ENCODE measurements at places on chromosomes 5 and 9.

DNA sequence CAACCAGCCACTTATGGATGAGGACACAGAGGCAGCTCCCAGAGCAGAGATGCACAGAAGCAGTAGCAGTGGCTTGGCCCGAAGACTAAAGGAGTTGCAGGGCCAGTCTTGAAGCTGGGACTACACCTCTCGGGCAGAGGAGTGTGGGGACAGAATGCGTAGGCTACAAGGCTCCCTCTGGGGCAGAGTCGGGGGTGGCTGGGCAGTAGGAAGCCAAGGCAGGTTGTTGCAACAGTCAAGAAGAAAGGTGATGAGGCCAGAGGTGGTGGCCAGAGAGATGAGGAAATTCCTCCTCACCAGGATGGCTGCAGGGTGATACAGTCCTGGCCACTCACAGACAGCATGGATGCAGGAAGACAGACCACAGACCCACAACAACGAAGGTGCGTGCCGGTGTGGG lies 4.9 kb upstream of the N4BP3 start:
- no peak for DNase-seq

- no peak for DNase-seq
These were observed 54.0 kb downstream of the NSUN2 start for GRCh38 chr5:6578676-6579343.

DNA sequence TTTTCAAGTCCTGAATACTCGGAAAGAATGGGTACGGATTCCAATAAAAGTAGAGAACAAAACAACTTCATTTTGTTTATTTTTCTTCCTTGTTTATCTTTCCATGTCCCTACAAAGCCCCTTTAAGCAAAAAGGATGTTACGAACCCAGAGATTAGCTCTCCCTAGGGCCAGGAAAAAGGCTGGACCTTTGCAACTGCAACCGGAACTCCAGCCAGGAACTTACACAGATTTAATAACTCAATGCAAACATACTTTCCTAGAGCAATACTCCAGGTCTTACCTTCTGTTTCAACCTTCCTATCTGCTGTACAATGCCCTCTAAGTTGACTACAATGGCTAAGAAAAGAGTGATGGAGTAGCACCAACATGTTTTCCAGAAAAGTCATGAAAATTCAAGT lies 7.0 kb downstream of the DENND1A start:
- no peak for DNase-seq

GRCh38 chr5:172097356-172097755 lies 90.7 kb downstream of the STK10 start:
- DNase-seq: no peak

- DNase-seq: no peak
These were observed 55.8 kb upstream of the SHC3 start for GRCh38 chr9:89234205-89235067.

GRCh38 chr5:32489791-32490562 lies 45.4 kb upstream of the ZFR start:
- DNase-seq: peak; percentile 74

GRCh38 chr5:150001660-150002486 lies 1.3 kb downstream of the HMGXB3 start:
- DNase-seq: peak; percentile 57

DNA sequence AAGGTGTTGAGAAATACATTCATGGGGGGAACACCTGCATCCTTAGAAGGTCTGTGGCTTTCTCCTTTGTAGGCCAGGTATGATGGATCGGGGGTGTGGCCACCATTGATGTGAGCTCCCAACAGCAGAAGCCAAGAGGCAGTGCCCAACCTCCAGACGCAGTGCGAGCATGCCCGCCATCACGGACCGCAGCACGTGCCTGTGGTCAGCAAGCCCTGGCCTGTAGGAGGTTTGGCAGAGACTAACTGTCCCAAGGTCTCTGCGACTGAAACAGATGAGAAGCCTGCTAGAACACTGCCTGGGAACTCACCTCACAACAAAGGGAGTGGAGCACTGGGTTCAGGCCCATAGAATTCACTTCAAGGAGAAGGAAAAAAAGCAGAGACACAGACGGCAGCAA lies 31.9 kb upstream of the ZNF354A start:
- no peak for DNase-seq

- DNase-seq: no peak
These were observed 740.2 kb downstream of the TLR4 start for GRCh38 chr9:118444403-118444802.

DNA sequence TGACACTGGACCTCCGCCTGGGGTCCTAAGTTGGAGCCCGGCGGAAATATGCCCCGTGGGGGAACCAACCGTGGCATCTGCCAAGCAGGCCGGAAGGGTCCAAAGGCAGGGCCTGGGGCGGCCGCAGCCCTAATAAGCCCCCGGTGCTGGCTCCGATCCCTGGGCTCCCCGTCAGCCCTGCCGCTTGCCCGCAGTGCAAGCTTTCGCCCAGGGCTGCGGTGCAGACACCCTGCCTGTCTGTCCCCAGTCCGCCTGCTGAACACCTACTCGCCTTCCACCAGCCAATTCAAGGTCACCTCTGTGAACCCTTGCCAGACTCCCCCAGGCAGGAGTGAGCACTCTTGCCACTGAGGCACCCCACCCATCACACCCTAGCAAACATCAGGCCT lies 502 bp upstream of the PTGR1 start:
- no peak for DNase-seq

GRCh38 chr5:170501931-170502330 lies 1.9 kb upstream of the KCNIP1 start:
- no peak for DNase-seq

GRCh38 chr9:94983552-94983951 lies 257.1 kb downstream of the AOPEP start:
- DNase-seq: no peak

DNA sequence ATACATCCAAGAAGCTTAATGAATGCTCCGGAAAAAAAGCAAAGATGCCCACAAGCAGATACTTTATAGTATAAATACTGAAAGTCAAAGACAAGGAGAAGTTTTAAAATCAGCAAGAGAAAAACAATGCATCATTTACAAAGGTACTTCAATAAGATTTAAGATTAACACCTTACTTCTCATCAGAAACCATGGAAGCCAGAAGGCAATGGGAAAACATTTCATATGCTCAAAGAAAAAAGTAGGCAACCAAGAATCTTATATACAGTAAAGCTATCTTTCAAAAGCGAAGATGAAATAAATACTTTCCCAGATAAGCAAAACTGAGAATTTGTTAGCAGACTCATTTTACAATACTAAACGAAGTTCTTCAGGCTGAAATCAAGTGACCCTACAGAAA lies 51.1 kb downstream of the ABHD17B start:
- no peak for DNase-seq

GRCh38 chr5:35087991-35088390 lies 40.2 kb upstream of the AGXT2 start:
- peak; percentile 73 for DNase-seq

- no peak for DNase-seq
These were observed 290.6 kb upstream of the PANK3 start for GRCh38 chr5:168869615-168870227.

DNA sequence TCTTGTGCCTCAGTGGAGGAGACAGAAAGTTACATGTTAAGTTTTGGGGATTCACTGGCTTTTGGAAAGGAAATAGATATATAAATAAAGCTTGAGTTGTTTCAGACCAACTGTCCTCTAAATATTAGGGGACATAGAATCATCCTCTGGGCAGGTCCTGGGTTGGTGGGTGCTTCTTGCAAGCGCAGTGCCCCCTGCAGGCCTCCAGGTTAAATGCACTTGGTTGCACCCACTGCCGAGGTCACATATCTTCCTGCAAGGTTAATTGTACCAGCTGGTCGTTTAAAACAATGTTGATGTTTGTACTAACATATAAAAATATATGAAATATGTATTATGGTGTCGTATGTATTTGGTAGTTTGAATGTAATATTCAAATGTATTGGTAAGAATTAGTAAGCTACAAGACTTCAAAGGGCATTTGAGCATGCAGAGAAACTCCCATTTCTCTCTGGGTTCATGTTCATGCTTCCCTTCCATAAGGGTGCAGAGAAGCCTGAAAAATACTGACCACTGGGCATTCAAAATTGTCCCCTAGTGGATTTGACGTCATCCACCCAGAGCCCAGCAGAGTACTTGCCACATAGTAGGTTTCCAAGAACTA lies 87.0 kb downstream of the ZNF618 start:
- peak; percentile 39 for DNase-seq

DNA sequence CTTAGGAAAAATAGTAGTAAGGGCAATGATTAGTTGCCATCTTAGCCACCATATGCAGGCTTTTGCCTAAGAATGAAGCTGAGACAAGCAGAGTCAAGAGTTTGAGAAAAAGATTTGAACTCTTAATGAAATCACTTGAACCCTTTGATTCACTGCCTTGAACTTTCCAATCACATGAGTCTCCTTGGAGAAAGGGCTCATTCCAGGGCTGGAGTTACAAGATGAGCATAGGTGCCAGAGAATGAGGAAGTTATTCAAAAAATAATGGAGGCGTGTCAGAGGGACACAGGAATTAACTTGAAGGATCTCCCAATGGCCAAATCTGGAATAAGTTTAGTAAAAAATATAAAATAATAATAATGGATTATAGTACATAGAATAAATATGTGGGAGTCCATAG lies 35.3 kb downstream of the MAT2B start:
- DNase-seq: no peak

DNA sequence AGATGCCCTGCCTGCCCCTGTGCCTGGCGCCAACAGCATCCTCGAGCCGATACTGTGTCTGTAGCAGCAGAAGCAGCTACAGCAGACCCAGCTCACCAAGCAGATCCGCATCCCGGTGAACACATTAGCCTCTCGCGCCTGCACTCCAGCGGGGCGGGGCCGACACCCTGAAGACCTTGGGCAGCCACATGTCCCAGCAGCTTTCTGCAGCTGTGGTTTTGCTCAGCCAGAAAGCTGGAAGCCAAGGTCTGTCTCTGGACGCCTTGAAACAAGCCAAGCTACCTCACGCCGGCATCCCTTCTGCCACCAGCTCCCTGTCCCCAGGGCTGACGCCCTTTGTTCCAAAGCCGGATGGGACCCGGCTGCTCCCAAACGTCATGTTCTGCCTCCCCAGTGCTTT lies 59.6 kb downstream of the ACTBL2 start:
- no peak for DNase-seq

DNA sequence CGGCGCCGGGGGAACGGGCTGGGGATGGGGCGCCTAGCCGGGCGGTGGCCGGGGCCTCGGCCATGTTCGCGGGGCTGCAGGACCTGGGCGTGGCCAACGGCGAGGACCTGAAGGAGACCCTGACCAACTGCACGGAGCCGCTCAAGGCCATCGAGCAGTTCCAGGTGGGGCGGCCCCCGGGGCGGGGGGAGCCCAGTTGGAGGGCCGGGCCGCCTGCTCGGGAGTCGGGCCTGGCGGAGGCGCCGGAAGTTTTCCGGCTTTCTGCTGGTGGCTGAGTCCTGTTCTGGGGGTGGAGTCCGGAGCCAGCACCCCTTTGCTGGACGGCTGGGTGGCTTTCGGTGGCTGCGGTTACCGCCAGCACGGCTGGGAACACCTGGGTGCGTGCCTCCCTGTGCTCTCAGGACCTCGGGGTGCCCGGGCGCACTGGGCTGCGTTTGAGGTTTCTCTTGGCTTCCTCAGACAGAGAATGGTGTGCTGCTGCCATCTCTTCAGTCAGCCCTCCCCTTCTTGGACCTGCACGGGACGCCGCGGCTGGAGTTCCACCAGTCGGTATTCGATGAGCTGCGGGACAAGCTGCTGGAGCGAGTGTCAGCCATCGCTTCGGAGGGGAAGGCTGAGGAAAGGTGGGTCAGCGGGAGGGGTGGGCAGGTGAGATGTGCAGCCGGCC lies 454 bp downstream of the NELFB start:
- DNase-seq: no peak

DNA sequence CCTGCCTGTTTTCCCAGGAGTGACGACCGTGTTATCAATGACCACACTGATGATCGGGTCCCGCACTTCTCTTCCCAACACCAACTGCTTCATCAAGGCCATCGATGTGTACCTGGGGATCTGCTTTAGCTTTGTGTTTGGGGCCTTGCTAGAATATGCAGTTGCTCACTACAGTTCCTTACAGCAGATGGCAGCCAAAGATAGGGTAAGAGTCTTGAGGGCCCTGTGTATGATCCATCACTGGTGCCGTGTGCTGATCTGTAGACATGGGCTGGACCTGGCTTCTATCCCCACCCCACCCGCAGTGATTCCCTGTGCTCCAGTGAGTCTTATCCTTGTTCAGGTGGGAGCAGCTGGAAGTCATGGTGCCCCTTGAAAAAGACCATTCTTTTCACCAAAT lies 26.0 kb downstream of the GABRP start:
- DNase-seq: peak; percentile 52

DNA sequence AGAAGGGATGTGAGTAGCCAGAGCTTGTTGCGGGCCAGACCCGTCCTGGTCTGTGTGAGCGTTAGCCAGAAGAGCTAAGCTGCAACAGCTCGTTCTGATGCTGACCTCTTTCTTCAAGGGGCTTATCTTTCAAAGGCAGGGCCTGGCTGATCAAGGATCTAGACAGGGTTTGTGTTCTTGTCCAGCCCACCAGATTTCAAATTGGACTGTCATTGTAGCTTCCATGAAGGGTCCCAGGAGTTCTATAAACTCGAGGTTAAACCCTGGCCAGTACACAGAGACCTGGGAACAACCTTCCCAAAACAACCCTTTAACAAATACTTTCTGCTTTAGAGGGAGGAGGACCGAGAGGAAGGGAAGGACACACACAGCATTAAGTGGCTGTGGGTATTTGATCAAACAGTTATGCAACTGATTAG lies 153.0 kb upstream of the TUT7 start:
- no peak for DNase-seq

All from HFFc6 (cell line).